Activated naive CD4-positive, alpha-beta T cell treated with anti-CD3 and anti-CD28 coated beads, Interleukin-2, amount 50 U/mL, for 72 hours (primary cell): ENCODE measurements at places on chromosomes 11 and 22.

- DNase-seq: no peak
These were observed 12.6 kb downstream of the CHRM1 start for GRCh38 chr11:62908468-62909072.

GRCh38 chr11:121561716-121562115 lies 108.9 kb upstream of the SORL1-AS1 start:
- DNase-seq: no peak

- DNase-seq: no peak
These were observed 53.5 kb upstream of the LMO1 start for GRCh38 chr11:8317159-8317558.

DNA sequence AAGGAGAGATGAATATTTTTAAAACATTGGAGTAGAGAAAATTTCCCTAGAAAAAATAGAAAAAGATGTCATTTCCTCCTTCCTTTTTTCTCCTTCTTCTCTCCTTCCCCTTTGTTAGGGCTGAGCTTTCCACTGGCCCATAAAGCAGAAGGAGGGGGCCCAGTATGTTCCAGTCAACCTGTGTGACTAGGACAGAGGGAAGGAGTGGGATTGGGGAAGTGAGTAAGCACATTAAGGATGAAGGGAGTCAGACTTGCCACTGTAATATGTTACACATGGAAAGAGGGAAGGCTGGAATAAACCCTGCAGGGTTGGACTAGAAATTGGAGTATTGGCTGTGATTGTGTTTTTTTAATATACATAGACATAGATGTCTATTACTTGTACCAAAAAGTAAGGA lies 20.1 kb upstream of the SPINDOC start:
- DNase-seq: no peak

DNA sequence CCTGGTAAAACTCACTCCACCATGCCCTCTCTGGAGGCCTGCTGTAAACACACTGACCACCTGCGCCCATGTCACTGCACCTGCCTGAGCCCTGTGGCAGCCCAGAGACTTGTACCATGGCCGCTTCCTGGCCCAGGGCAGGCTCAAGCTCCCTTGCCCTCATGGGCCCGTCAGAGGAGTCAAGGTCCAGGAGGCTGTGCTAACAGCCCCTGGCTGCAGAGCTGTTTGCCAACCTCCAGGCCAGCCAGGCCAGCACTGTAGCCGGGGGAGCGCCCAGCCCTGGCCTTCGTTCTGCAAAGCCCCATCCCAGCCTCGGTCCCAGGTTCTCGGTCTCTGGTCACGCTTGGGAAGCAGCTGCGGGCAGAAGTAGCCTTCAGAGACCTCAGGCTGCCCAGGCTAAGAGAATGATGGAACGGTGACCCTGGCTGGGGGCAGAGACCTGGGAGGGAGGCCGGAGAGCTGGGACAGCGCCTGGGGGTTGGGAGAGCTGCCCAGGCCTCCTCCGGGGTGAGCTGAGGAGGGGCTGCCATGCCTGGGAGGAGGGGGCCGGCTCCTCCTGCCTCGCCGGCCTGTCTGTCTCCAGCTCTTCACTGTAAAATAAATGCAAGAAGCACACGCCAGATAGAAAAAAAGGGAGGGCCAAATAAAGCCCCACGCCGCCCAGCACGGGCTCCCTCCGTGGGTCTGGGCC lies 11.9 kb upstream of the TCF20 start:
- DNase-seq: no peak

GRCh38 chr11:73157101-73158010 lies 15.2 kb upstream of the FCHSD2 start:
- peak; percentile 44 for DNase-seq

DNA sequence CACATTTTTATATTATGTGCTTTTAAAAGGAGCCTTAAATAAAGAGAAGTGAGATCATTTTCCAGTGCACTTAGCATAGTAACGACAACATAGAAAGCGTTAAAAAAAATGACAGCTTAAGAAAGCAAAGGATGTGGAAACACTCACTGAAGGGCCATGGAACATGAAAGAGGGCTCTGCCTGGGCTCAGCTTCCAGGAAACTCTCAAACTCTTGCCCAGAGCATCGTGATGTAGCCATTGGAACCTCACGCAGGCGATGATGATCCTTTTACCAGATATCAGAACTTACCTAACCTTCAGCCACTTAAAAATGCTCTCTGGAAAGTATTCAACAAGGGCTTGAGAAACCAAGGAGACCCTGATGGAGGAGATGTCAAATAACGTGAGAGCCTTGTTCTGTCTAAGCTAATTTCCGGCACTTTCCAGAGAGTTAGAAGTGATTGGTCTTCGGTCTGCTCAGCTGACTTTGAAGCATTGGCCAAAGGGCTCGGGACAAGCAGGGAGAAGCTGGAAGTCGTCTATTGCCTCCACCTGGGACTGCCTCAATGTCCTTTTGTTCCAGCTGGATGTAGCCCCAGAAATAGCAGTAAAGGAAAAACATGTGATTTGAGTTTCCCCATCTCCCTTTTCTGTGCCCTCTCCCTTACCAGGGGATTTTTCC lies 21.5 kb upstream of the ETS1 start:
- DNase-seq: no peak

- DNase-seq: no peak
These were observed 36.3 kb upstream of the PPARA start for GRCh38 chr22:46113910-46114517.

DNA sequence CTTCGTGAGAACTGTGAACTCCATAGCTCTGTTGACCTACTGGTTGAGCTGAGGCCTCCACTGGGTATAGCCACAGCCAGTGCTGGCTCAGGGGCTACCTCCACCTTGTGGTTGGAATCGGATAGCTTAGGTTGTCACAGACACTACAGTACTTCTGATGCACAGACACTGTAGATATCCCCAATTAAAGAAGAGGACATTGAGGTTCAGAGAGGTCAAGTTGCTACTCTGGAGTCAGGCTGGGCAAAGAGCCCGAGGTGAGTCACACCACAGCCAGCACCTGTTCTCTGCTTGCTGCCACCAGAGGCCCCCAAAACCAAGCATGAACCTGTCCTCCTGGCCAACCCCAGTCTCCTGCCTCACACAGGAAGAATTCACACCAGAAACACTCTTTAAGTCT lies 5.4 kb downstream of the UFD1 start:
- no peak for DNase-seq

- DNase-seq: no peak
These were observed 96.1 kb downstream of the MAML2 start for GRCh38 chr11:96246718-96247552.

- no peak for DNase-seq
These were observed 2.2 kb downstream of the STIM1 start for GRCh38 chr11:3857628-3858027.

DNA sequence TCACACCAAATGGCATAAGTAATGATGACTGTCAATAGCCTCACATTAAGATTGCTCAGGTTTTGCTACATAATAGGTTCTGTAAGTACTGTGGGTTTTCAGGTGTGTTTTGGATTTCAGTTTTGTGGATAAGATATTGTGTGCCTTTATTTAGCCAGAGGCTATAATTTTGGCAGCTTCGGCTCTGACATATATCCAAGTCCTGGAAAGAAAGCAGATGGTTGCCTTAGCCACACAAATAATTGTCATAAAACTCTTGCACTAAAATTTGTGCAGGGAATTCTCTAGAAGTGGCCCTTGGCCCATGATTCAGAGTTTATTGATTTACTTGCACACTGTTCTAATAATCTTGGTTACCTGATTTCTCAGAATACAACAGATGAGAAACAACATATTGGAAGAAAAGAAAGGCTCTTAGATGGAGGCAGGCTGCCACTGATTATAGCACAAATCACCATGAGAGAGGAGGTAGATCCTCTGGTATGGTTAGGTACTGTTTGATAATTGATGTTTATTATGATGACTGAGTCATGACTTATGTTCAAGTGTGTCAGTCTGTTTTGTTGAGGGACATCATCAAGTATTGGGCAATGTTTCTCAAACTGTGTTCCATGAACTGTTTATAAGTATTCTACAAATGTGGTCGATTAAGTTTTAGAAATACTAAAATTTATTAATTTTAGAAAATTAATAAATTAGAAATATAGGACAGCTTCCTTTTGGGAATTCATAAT lies 9.6 kb downstream of the REXO2 start:
- no peak for DNase-seq

DNA sequence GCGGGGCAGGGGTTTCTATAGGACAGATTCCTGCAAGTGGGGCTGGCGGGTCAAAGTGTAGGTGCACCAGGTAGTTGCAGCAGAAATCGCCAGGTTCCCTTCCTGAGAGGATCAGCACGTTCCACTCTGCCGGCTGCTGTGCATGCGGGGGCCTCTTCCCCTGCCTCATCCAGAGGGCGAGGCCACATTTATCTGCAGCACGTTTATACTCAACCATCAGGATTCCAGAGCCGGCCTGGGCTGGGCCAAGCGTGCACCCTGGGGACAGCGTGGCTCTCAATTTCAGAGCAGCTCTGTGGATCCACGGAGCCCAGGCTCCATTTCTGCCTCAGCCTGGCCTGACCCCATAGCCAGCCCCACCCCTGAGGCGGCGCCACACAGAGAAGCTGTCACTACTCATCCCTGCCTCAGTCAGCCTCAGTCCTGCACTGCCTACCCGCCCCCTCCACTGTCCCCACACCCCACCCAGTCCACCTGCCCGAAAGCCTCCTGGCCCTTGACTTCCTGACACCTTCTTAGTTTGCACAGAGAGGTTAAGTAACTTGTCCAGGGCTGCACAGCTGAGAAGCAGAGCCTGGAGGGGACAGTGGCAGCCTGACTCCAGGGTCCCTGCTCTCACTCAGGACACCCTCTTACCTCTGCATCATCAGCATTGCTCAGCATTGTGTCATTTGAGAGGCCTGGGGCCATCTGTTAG lies 45.9 kb upstream of the RTL6 start:
- peak; percentile 38 for DNase-seq

DNA sequence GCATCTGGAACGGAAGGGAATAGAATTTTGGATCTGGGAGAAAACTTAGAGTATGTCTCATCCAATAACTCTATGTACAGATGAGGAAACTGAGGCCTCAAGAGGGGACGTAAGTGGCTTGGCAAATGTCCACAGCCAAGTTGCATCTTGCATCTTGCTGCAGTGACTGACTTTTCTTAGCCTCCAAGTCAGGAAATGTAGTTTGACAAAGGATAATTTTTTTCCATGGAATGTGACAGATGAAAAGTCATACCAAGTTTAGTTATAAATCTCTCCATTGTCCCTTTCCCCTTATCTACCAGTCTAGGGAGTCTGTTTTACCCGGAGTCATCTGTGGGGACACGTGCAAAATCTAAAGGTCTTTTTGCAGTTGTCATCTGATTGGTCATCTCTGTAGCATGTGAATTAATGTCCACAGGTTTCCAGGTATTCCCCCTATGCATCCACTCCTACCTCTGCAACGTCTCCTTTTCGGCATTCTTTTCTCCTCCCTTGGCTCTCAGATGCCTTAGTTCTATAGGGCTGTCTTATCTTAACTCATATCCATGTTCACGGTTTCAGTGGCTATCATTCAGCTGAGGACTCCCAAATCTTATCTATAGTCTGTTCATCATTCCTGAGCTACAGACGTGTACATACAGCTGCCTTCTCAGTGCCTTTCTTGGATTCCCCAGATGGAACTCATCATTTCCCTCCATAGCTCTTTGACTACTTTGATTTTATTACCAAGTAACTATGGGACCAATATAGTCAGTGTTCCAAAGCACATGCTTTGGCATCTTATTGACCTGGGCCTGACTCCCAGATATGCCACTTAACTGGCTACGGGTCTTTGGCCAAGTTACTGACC lies 139.5 kb upstream of the TIMP3 start:
- no peak for DNase-seq

DNA sequence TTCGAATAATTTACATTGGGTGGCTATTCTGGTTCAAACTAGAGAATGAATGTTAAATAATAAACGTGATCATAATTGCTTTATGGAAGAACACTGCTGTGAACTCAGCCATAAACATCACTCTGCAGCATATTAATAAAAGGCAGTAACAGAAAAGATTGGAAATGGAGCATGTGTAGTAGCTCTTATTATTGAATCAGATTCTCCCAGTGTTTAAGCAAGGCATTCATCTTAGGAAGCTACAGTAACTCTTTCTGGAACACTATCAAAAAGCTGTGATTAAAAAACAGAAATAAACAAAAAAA lies 34.7 kb downstream of the ELMOD1 start:
- no peak for DNase-seq

DNA sequence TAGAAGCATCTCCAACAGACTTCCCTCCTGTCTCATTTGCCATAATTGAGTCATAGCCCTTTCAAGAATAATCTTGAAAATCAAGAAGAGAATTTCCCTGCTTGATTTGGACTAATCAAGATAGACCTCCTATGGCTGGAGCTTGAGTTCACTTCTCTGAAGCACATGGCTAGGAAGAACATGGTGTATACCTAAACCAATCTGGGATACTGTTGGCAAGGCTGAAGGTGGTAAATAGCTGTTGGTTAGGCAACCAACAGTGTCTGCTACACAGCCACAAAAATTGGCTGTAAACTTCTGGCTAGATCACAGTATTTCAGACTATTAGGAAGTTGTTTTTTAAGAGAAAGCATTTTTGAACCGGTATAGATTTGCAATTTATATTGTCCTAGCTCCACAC lies 4.9 kb downstream of the CRYAB start:
- DNase-seq: no peak

GRCh38 chr11:126548581-126549550 lies 193.4 kb downstream of the ST3GAL4 start:
- DNase-seq: no peak

- no peak for DNase-seq
These were observed 112.0 kb downstream of the SGSM3 start for GRCh38 chr22:40482391-40482790.

GRCh38 chr22:34036931-34037330 lies 116.7 kb upstream of the LARGE1 start:
- DNase-seq: no peak

GRCh38 chr11:26726960-26727359 lies 5.1 kb upstream of the SLC5A12 start:
- DNase-seq: no peak

DNA sequence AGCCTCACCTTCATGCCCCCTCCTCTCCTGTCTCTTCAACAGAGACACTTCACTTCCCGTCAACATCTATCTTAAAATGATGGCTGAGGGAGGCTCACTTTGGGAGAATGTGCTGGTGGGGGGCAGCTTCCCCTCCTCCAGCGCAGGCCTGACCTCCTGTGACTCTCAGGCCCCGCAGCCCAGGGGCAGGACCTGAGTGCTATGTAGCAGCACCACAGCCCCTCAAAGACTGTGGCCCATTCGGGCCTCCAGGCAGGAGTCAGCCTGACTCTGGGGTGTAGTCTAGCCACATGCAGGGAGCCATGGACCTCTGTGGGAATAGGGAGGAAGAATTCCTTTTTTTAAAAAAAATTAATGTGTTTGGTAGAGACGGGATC lies 43.7 kb downstream of the DKK3 start:
- DNase-seq: no peak

GRCh38 chr11:60912223-60912850 lies 1.6 kb upstream of the TMEM109 start:
- DNase-seq: peak; percentile 23

- no peak for DNase-seq
These were observed 111.4 kb downstream of the SPON1 start for GRCh38 chr11:14073849-14074476.

DNA sequence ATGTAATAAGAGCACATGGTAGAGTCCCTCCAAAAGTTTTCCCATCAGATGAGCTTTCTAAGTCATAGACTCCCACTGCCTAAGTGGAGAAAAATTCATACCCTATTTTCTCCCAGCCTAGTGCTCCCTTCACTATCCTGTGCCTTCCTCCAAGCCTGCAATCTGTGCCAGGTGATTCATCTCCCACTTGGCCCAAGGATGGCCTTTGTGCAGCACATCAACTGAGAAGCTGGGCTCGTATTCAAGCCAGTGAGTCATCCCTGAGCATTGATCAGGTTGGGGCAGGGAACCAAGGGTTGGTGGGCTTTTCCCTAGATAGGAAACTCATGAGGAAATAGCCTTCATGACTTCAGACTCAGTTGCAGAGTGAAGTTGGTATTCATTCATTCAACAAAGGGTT lies 64.6 kb downstream of the PANX1 start:
- no peak for DNase-seq

- no peak for DNase-seq
These were observed 195.9 kb downstream of the SNX19 start for GRCh38 chr11:130720232-130721022.
